ENCODE measurements at places on chromosomes 5 and 9. TPM values are rescaled to one million over a fixed set of nuclear protein-coding genes. Genes with fewer than 3 reads are reported as not detected.

DNA sequence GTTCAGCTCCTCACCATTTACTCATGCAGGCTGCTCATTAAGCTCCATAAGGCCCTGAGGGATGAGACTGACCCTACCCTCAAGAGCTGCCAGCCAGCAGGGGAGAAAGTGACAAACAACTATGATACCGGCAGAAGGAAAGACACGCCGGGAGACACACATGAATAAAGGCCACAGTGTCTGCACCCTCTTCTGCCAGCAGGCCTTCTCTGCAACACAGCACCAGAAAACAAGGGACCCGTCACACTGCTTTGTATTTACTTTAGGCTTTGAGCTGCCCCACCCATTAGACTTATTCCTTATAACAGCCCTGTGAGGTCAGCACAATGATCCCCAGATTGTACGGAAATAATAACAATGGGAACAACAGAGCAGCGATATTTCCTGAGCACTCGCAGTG, 7.2 kb downstream of the GABBR2 start:
- H3K4me1 ChIP-seq = no peaks in the 10 kb centered on the region
- no peak overlapping the region for H3K4me3 ChIP-seq
- no peak for DNase-seq
- H3K36me3 ChIP-seq = no peaks in the 10 kb centered on the region

DNA sequence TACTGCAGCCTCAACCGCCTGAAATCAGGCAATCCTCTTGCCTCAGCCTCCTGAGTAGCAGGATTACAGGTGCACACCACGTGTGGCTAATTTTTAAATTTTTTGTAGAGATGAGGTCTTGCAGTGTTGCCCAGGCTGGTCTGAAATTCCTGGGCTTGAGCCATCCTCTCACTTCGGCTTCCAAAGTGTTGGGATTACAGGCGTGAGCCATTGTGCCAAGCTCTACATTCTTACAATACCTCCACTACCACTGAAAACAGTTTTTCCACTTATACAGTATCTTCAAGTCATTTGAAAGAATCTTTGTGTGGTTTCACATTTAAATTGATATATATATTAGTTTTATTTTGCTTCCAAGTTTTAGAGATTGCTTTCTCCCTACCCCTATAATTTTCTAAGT, 42.6 kb downstream of the LARP1 start:
- peaks cover 19% of the 10 kb centered on the region for H3K36me3 ChIP-seq
- H3K4me1 ChIP-seq = peaks cover 6% of the 10 kb centered on the region
- H3K27me3 ChIP-seq = no peaks in the 10 kb centered on the region
- H3K27ac ChIP-seq = no peak overlapping the region
- no peak overlapping the region for H3K4me3 ChIP-seq

- no peaks in the 10 kb centered on the region for H3K36me3 ChIP-seq
- H3K4me3 ChIP-seq = no peak overlapping the region
- no peaks in the 10 kb centered on the region for H3K27me3 ChIP-seq
- peak; percentile 44 for DNase-seq
Observed at GRCh38 chr5:33423018-33423630, 17.6 kb upstream of the TARS1 start.

- H3K27me3 ChIP-seq = no peaks in the 10 kb centered on the region
- H3K4me3 ChIP-seq = no peak overlapping the region
- peak; percentile 22 for DNase-seq
- H3K36me3 ChIP-seq = peaks cover 2% of the 10 kb centered on the region
- no peaks in the 10 kb centered on the region for H3K4me1 ChIP-seq
- no peak overlapping the region for H3K27ac ChIP-seq
Observed at GRCh38 chr9:36336131-36336907, 63.8 kb downstream of the RNF38 start.

DNA sequence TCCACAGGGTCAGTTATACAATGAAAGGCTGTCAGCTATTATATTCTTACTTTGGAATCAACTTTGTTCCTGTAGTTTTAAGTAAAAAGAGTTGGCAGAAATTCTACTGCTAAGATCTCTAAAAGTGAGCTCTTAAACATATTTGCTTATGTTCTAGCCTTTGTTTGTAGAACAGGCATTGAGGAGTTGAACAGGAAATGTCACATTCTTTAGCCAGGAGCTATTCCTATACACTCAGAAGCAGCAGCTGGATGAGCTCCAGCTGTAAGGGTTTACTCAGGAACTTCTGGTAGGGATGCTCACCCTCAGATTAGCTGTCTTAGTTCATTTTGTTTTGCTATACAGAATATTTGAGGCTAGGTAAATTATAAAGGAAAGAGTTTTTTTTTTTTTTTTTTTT, 22.4 kb upstream of the SPINK14 start:
- peak; percentile 44 for DNase-seq
- H3K36me3 ChIP-seq = no peaks in the 10 kb centered on the region
- H3K4me1 ChIP-seq = no peaks in the 10 kb centered on the region
- no peak overlapping the region for H3K27ac ChIP-seq
- no peaks in the 10 kb centered on the region for H3K27me3 ChIP-seq
- H3K4me3 ChIP-seq = no peak overlapping the region

- H3K27me3 ChIP-seq = peaks cover 2% of the 10 kb centered on the region
- no peaks in the 10 kb centered on the region for H3K36me3 ChIP-seq
- H3K27ac ChIP-seq = no peak overlapping the region
Observed at GRCh38 chr9:126131066-126132010, 195.3 kb upstream of the MVB12B start.

DNA sequence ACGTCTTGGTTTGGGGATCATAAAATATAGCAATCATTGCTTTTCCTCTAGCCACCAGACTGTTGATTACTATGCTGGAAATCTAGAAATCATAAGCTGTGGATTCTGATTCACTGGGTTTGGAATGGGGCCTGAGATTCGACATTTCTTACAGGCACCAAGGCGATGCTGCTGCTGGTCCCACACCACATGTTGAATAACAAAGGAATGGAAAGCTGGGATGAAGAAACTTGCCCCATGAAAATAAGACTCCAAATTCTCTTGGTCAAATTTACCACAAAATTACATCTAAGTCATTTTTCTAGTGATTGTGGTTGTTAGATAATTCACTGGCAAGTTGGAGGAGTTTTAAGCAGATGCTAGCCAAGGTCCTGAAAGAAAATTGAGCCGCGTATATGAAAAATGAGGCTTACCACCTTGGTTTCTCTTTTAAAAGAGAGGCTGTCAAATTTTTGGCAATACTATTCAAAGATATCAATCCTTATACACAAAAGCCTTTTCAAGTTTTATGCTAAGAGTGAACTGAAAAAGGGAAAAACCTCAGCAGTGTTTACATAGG, 23.0 kb upstream of the MEIKIN start:
- no peak overlapping the region for H3K4me3 ChIP-seq
- no peaks in the 10 kb centered on the region for H3K36me3 ChIP-seq
- H3K27me3 ChIP-seq = no peaks in the 10 kb centered on the region
- H3K27ac ChIP-seq = no peak overlapping the region
- H3K4me1 ChIP-seq = no peaks in the 10 kb centered on the region

GRCh38 chr5:33261305-33261704, 179.5 kb upstream of the TARS1 start:
- no peak overlapping the region for H3K27ac ChIP-seq
- no peaks in the 10 kb centered on the region for H3K36me3 ChIP-seq
- no peaks in the 10 kb centered on the region for H3K27me3 ChIP-seq
- H3K4me3 ChIP-seq = no peak overlapping the region
- H3K4me1 ChIP-seq = no peaks in the 10 kb centered on the region
- DNase-seq = peak; percentile 82

DNA sequence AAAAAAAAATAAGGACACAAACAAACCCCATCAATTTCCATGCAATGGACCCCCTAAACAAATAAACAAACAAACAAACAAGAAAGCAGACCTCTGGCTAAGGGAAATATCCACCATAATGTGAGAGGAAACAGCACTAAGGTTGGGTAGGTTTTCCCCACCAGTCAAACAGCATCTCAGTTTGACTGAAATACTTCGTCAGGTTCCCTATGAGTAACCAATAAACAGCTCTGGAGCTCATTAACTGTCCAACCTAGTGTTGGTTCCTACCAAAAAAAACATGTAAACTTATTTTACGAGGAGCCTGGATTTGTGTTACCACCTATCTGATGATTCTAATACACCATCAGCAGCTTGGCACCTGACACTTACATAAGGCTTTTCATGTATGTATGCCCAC, 198.5 kb upstream of the TARS1 start:
- no peak overlapping the region for H3K4me3 ChIP-seq
- H3K27ac ChIP-seq = no peak overlapping the region
- H3K27me3 ChIP-seq = no peaks in the 10 kb centered on the region
- no peak for DNase-seq
- H3K36me3 ChIP-seq = no peaks in the 10 kb centered on the region
- H3K4me1 ChIP-seq = no peaks in the 10 kb centered on the region

DNA sequence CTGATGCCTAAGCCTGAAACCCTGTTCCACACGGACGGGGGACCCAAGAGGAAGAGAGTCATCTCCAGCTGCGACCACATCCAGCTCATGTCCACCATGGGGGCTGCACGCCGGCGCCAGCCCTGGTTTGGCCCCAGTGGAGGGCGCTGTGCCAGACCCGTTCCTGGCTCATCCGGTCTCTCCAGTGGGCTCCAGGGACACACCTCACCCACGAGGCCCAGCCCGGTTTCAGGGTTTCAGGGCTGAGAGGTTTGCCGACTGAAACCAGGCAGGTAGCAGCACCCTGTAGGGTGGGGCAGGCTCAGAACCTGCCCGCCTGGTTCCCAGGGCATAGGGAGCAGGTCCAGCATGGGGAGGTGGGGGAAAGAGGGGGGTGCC, 71.4 kb upstream of the STXBP1 start:
- peaks cover 84% of the 10 kb centered on the region for H3K4me1 ChIP-seq
- no peak for DNase-seq
- no peak overlapping the region for H3K4me3 ChIP-seq
- H3K36me3 ChIP-seq = peaks cover 11% of the 10 kb centered on the region
- peak overlapping the region; percentile 92 for H3K27ac ChIP-seq

DNA sequence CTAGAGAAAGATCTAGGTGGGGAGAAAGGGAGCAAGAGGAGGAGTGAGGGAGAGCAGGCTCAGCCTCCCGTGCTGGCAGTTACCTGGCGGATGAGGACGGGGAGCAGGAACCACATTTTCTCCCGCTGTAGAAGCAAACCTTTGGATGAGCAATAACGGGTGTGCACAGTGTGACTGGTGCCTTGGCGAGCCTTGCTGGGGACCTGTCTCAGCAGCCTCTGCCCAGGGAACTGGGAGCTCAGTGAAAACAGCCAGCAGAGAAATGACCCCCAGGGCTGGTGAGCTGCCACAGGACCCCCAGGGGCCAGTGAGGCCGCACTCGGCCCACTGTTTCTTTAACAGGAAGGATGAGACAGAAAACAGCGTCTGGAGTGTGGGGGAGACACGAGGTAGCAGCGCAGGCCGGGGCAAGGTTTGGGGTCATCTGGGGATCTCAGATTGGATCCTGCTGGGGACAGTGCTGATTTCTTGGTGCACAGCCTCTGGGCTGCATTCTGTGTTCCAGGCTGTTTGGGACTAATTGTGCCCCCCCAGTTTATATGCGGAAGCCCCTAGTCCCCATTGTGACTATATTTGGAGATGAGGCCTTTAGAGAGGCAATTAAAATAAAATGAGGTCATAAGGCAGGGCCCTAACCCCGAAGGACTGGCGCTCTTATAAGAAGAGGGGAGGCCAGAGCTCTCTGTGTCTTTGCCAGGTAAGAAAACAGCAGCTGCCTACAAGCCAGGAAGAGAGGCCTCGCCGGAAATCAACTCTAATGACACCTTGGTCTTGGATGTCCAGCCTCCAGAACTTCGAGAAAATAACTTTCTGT, 118.8 kb upstream of the PHYKPL start:
- DNase-seq = no peak
- H3K4me3 ChIP-seq = no peak overlapping the region
- no peaks in the 10 kb centered on the region for H3K4me1 ChIP-seq
- no peaks in the 10 kb centered on the region for H3K36me3 ChIP-seq
- H3K27me3 ChIP-seq = no peaks in the 10 kb centered on the region

DNA sequence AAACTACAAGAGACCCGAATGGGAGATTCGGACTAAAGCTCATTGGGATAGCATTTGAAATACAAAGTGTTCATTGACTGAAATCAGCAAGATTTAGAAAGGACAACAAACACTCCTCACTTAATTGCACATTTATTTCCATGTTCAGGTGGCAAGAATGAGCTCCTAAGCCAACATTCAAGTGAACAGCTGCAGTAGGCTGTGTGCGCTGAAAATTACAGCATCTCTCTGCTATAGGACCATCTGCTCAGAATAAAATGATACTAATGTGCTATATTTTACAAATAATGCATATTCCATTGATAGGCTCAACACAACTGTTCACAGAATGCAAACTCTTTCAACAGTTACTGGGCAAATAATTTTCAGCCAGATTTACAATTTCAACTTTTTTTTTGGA, 61.8 kb downstream of the ELAVL2 start:
- H3K36me3 ChIP-seq = no peaks in the 10 kb centered on the region
- H3K4me3 ChIP-seq = no peak overlapping the region
- H3K4me1 ChIP-seq = no peaks in the 10 kb centered on the region
- H3K27ac ChIP-seq = no peak overlapping the region
- DNase-seq = no peak
- no peaks in the 10 kb centered on the region for H3K27me3 ChIP-seq

DNA sequence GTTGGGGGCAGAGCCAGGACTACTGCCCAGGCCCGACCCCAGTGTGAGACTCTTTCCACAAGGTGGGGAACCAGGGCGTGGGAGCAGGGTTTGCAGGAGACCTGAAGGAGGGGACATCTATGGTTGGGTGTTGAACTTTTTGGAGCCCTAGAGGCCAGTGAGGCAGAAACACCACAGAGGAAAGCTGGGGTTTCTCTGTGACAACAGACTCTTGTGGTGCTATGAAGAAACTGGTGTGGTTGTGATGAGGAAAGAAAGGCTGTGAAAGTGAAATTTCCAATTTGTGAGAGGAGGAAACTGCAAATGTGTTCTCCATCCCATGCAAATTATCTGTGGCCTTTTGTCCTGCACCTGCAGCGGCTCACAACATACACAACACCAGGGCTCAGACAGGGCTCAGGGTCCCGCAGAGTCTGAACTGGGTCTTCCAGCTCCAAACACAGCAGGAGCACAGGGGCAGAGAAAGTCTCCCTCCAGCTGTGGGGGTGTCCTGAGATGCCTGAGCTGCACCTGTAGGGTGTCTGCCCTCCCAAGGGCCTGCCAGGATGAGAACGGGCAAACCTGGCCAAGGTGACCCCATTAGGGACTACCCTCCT, 51.4 kb upstream of the GRHPR start:
- no peaks in the 10 kb centered on the region for H3K4me1 ChIP-seq
- no peak for DNase-seq
- H3K36me3 ChIP-seq = no peaks in the 10 kb centered on the region
- H3K27me3 ChIP-seq = no peaks in the 10 kb centered on the region

GRCh38 chr5:159547466-159548195, 217.3 kb upstream of the IL12B start:
- no peak overlapping the region for H3K27ac ChIP-seq
- peak; percentile 6 for DNase-seq
- no peaks in the 10 kb centered on the region for H3K27me3 ChIP-seq

- peak overlapping the region; percentile 65 for H3K27ac ChIP-seq
- peak; percentile 76 for DNase-seq
- H3K4me1 ChIP-seq = peaks cover 16% of the 10 kb centered on the region
- H3K27me3 ChIP-seq = no peaks in the 10 kb centered on the region
- H3K36me3 ChIP-seq = no peaks in the 10 kb centered on the region
Observed at GRCh38 chr9:110443146-110443865, 105.6 kb upstream of the TXNDC8 start.

GRCh38 chr5:175885813-175886212, 14.4 kb downstream of the CPLX2 start:
- peak; percentile 7 for DNase-seq
- H3K27me3 ChIP-seq = no peaks in the 10 kb centered on the region
- no peak overlapping the region for H3K4me3 ChIP-seq
- H3K4me1 ChIP-seq = no peaks in the 10 kb centered on the region

The RNF224 gene
- under 0.01 TPM for total RNA-seq

The LCN12 gene
- total RNA-seq = not detected

The ZNF366 gene
- not detected for total RNA-seq

The NME5 gene
- total RNA-seq = 2.5 TPM

The KCNN2 gene
- total RNA-seq = 0.50 TPM

The GIN1 gene
- 7.2 TPM for total RNA-seq

The ZDHHC11 gene
- 2.5 TPM for total RNA-seq

The TAS2R1 gene
- total RNA-seq = not detected

The STPG3 gene
- not detected for total RNA-seq
